Activated T-helper 1 cell treated with anti-CD3 and anti-CD28 coated beads, Interleukin-2, amount 50 U/mL, for 16 hours (primary cell): ENCODE measurements at places on chromosomes 4 and X.

GRCh38 chr4:152476796-152477195 lies 59.1 kb downstream of the FBXW7 start:
- DNase-seq, result no peak

- no peak for DNase-seq
Measured at GRCh38 chrX:56468441-56468840, 95.0 kb upstream of the UBQLN2 start.

DNA sequence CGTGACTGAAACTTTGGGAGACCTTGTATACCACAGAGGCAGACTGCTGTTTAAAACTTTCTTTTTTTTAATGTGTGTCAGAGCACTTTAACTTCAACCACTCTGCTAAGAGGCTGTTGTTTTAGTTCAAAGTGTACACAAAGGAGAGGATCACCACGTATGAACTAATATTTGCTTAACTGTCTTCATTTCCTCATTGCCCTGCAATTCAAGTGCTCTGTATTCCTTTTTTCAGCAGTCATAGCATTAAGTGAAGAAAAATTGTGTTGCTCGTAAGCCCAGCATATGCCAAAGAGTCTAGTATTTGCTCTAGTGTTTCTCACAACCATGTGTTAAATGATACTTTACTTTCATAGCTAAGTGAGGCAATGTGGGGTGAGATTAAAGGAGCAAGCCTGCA lies 63.0 kb upstream of the HHIP start:
- DNase-seq, result no peak

GRCh38 chrX:32778965-32779364 lies 432.4 kb downstream of the DMD start:
- no peak for DNase-seq

DNA sequence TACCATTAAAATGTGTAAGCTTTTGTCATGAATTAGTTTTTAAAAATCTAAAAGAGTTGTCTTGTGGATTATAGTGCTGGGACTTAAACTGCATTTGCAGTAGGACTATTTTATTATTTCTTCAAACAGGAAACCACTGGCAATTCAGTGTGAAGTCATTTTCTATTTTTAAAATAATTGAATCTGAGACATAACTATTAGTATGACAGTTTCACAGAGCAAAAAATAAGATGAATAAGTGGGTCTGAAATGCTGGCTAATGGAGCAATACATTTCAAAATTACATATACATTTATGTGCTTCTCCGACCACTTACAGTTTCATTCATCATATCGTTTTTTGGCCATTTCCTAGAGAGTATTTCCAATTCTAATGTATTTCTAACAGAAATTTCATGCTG lies 75.3 kb upstream of the RAPGEF2 start:
- no peak for DNase-seq

GRCh38 chr4:17958181-17958580 lies 63.4 kb downstream of the LCORL start:
- no peak for DNase-seq

DNA sequence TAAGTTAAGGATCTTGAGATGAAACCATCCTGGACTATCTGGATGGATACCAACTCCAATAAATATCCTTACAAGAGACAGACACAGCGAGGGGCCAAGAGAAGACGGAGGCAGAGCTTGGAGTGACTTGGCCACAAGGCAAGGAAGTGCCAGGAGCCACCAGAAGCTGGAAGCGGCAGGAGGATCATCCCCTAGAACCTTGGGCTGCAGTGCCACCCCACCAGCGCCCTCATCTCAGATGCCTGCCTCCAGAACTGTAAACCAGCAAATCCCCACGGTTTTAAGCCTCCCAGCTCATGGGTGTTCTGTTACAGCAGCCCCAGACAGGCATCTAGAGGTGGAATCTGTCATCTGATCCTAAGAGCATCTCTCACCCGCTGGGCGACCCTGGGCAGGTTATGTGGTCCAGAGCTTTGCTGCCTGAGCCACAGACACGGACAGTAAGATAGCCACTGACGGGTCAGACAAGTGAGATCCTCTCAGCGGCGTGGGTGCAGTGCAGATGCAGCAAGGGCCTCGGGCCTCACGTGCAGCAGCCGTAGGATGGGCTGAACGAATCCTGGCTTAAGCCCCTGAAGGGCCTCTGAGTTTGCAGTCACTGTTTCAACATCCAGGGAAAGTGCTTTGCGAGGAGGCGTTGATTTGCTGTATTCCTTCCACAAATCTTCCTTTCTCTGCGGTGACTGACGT lies 25.1 kb upstream of the MXD4 start:
- DNase-seq, result no peak
